HepG2 (cell line): ENCODE measurements at places on chromosomes 2 and 18. TPM values are rescaled to one million over a fixed set of nuclear protein-coding genes. Genes with fewer than 3 reads are reported as not detected.

VAMP5 gene
- total RNA-seq: 7.2 and 9.0 TPM in 2 replicates

UGT1A6 gene
- total RNA-seq: not detected in 2 replicates

THUMPD2 gene
- 15.6 and 21.2 TPM in 2 replicates for total RNA-seq

GRCh38 chr2:6053743-6054142, 361.6 kb downstream of the SOX11 start:
- H3K4me1 ChIP-seq: no peaks in the 10 kb centered on the region
- no peaks in the 10 kb centered on the region for H3K36me3 ChIP-seq

DNA sequence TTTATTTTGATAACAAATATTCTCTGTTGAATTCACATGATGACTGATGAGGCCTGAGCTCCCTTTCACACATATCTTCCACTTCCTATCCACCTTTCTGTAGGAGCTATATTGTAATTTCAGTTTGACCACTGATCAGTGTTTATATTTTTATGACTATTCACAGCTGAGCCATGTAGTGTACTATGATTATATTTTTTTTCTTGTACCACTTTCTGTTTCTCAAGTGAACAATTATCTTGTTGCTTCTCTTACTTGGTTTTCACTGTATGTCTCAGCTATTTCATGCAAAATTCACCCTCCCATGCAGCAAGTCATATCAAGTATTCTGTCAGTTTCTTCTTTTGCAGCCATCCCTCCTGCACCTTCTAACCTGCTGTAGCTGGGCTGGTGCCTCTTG, 78.4 kb downstream of the TMEM247 start:
- no peak overlapping the region for H3K4me3 ChIP-seq
- H3K27me3 ChIP-seq: no peaks in the 10 kb centered on the region
- H3K27ac ChIP-seq: no peak overlapping the region
- DNase-seq: no peak
- no peaks in the 10 kb centered on the region for H3K4me1 ChIP-seq

- no peak overlapping the region for H3K27ac ChIP-seq
- no peak overlapping the region for H3K4me3 ChIP-seq
- H3K4me1 ChIP-seq: no peaks in the 10 kb centered on the region
- no peak for DNase-seq
These were observed 192.0 kb downstream of the MTX2 start for GRCh38 chr2:176461098-176461808.

- H3K27me3 ChIP-seq: peaks cover 9% of the 10 kb centered on the region; the same call in 2 of the 3 replicates
- DNase-seq: peak; percentile 82
- H3K4me3 ChIP-seq: peak overlapping the region; percentile 75
- H3K4me1 ChIP-seq: peaks cover 35% of the 10 kb centered on the region
- H3K27ac ChIP-seq: peak overlapping the region; percentile 64
These were observed 41.4 kb upstream of the ACTR2 start for GRCh38 chr2:65186093-65186868.

GRCh38 chr18:10319914-10320600, 134.4 kb upstream of the APCDD1 start:
- H3K27ac ChIP-seq: no peak overlapping the region
- no peak overlapping the region for H3K4me3 ChIP-seq
- H3K27me3 ChIP-seq: no peaks in the 10 kb centered on the region
- H3K4me1 ChIP-seq: 0 out of 2 replicates have a peak, but pooled peaks cover 4% of the 10 kb centered on the region

- H3K27me3 ChIP-seq: 0 out of 3 replicates have a peak, but pooled peaks cover 3% of the 10 kb centered on the region
- DNase-seq: no peak
- peaks cover 13% of the 10 kb centered on the region for H3K4me1 ChIP-seq
- H3K36me3 ChIP-seq: no peaks in the 10 kb centered on the region
- no peak overlapping the region for H3K4me3 ChIP-seq
These were observed 265.0 kb upstream of the PARD3B start for GRCh38 chr2:204280262-204280668.

DNA sequence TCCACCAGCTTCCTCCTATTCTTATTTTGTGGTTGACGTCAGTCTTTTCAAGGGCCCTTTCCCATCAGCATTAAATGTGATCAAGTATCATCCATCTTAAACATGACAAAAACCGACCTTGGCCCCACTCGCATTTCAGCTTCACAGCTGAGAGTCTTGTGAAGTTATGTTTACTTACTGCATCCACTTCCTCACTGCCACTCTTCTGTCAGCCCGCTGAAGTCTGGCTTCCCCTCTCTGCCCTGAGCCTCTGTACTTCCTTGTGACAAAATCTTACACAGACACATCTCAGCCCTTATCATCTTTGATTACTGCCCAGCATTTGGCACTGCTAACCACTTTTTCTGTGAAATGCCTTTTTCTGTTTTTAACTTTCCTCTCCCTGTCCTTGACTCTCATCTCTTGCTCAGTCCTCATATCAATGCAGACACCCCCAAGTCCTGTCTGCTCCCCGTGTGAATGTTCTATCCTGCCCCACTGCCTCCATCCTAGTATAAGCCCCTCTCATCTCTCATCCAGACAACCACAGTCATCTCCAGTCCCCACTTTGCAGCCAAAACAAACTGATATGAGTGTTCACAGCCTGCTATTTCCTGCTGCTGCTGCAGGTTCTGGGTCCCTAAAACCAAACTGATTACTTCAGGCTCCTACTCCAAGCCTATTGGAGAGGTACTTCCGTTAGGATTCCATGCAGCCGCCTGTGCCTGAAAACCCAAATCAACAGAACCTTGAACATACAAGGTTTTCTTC, 31.4 kb downstream of the FOSL2 start:
- H3K27me3 ChIP-seq: no peaks in the 10 kb centered on the region; the same call in 1 of the 2 replicates
- no peak overlapping the region for H3K27ac ChIP-seq
- no peak for DNase-seq
- no peak overlapping the region for H3K4me3 ChIP-seq

DNA sequence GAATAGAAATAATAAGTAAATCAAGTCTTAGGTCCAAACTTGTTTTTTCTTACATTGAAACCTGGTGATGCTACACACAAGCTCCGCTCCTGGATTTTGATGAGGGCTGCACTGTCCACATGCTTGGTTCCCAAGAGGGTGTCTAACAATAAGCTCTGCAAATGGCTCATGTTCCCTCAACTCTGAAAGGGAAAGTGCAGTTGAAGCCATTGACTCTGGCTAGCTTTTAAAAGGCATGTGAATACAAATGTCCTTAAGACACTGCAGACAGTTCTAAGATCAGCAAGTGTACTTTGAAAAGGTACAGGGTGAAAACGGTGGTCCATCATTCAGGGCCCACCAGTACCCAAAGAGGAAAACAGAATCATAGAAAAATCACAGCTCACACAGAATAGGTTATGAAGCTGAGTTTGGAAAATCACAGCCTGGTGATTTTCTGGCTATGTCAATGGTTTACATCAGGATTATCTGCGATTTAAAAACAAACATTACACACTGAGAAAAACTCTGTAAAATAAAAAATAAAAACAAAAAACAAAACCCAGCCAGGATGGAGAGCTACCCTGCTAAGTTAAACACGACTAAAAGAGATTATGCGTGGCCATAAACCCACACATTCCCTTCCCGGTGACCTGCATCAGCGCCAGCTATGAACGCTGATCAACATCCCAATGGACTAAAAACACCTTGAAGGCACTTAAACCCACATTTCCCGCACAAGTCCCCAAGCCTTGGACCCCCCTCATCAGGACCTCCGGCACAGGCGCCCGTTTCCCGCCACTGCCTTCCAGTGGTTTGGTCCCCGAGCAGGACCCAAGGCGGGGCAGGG, 554 bp downstream of the PFN4 start:
- no peak for DNase-seq
- peak overlapping the region; percentile 85 for H3K4me3 ChIP-seq
- peak overlapping the region; percentile 63 for H3K27ac ChIP-seq
- H3K36me3 ChIP-seq: no peaks in the 10 kb centered on the region
- H3K27me3 ChIP-seq: no peaks in the 10 kb centered on the region
